Stimulated activated CD4-positive, alpha-beta T cell treated with anti-CD3 and anti-CD28 coated beads, Interleukin-1b, Interleukin-23, amount 100 ng/mL, for 1 hour (primary cell): ENCODE measurements at places on chromosomes 5 and 9.

DNA sequence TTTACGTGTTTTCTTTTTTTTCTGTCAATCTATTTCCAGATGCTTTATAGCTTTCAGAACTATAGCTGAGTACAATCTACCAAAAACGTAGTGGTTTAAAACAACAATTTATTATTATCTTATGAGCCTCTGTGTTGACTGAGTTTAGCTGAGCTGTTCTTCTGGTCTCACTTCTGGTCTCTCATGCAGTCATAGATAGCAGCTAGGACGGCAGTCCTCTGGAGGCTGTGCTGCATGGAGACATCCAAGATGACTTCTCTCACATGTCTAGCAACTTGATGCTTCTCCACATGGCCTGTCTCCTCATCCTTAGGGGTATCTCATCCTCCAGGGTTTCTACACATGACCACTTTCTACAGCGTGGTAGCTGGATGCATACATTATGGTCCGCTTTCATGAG is 22.0 kb upstream of the RAD23B start:
- DNase-seq: no peak

- no peak for DNase-seq
Observed at GRCh38 chr5:142829801-142830220, 59.6 kb downstream of the ARHGAP26 start.

GRCh38 chr5:172642486-172642885 is 1.4 kb downstream of the NEURL1B start:
- DNase-seq: no peak

DNA sequence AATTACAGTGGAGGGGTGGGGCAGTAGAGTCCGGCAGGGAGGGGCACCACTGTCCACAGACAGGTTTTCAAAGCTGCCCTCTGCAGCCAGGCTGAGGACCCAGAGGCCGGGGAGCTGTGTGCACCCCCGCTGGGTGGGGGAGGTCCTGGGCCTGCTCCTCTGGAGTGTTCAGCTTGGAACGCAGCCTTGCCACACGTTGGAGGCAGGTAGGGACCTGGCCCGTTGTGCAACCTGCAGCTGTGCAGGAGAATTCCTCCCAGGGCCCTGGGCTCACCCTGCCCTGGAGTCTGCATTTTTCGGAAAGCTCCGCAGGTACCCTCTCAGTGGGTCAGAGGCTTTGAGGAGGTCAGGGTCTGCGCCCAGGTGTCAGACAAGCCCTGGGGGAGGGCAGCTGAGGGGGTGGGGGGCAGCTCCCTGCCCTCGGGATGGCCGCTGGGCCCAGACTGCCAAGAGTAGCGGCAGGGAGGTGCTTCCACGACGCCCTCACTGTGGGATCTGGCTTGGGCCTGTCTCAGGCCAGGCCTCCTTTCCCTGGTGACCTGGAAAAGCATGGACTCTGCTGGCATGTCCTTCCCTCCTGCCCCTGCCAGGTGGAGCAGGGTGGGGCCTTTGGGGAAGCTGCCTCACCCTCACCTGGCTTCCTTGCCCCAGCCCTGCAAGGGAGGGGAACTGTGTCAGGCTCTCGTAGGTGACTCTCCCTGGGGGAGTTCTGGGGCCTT is 29.5 kb downstream of the RXRA start:
- no peak for DNase-seq

- DNase-seq: no peak
Observed at GRCh38 chr5:22708770-22709328, 144.3 kb downstream of the CDH12 start.

- DNase-seq: no peak
Observed at GRCh38 chr9:96382175-96382574, 1.3 kb downstream of the SLC35D2 start.

- DNase-seq: no peak
Observed at GRCh38 chr5:82489683-82490082, 211.5 kb upstream of the RPS23 start.

GRCh38 chr9:36818965-36819870 is 214.8 kb downstream of the PAX5 start:
- no peak for DNase-seq

GRCh38 chr5:473551-474192 is 30.7 kb downstream of the EXOC3 start:
- DNase-seq: no peak

- no peak for DNase-seq
Observed at GRCh38 chr9:108816037-108816436, 39.7 kb downstream of the ACTL7B start.

GRCh38 chr9:94779693-94780290 is 53.3 kb downstream of the AOPEP start:
- DNase-seq: no peak

- no peak for DNase-seq
Observed at GRCh38 chr5:171419688-171420430, 412 bp downstream of the FGF18 start.

DNA sequence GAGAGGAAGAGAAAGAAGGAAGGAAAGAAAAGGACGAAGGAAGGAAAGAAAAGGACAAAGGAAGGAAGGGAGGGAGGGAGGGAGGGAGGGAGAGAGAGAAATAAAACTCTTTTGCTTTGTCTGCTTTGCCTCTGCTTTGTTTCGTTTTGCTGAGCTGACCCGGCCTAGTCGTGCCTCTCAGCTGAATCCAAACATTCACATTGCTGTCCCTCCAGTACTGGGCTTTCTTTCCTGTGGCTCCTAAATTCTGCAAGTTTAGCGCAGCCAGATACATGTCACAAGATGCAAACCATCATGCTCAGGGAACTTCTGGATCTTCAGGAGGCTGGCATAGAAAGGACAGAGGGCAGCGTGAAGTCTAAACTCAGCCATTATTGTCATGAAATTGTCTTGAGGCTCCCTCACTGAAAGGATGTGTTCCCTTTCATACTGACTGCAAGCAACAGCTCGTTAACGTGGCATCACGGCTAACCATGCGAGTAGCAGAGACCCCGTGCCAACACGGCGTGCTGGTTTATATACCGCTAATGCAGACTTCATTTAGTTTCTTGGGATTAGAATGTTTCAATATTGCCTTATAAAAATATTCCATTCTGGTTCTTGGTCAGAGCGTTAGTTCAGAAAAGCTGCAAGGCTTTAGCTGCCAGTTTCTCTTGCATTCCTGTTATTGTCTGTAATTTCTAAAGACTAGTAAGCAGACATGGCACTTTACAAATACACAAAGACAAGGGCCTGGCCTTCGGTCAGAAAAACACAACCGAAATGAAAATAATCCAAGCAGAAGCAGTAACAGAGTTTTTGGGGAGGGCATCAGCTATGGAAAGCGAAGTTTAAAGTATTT is 94.2 kb downstream of the TMEM174 start:
- DNase-seq: no peak

GRCh38 chr9:126704892-126705766 is 91.4 kb downstream of the LMX1B start:
- DNase-seq: peak; percentile 82

DNA sequence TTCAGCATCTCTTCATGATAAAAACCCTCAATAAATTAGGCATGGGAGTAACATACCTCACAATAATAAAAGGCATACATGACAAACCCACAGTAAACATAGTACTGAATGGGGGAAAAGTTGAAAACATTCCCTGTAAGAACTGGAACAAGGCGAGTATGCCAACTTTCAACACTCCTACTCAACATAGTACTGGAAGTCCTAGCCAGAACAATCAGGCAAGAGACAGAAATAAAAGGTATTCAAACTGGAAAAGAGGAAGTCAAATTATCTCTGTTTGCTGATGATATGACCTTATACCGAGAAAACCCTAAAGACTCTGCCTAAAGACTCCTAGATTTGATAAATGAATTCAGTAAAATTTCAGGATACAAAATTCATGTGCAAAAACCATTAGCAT is 167.6 kb downstream of the TMEM38B start:
- DNase-seq: no peak

GRCh38 chr5:132000677-132001453 is 10.6 kb downstream of the ACSL6 start:
- DNase-seq: no peak

DNA sequence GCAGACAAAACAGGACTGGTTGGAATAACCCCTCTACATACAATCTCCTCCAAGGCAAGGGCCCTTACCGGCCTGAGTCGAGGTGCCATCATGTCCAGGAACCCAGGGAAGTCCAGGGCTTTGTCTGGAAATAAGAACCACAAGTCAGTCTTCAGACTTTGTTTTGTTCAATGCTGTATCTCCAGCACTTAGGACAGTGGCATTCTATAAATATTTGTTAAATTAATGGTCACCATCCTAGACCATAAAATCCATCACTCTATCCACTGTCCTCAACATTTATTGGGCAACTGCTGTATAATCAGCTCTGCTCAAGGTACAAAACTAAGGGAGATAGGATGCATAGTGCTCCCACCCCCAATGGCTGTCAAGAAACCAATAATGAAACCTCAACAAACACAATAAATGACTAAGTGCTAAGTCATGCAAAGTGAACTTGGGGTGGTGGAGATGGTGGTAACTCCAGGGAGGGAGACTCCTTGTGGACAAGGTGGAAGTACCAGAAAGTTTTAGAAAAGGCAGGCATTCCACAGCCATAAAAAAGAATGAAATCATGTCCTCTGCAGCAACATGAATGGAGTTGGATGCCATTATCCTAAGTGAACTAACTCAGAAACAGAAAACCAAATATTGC is 5.0 kb downstream of the RELL2 start:
- no peak for DNase-seq

GRCh38 chr9:81431641-81432040 is 257.7 kb downstream of the TLE1 start:
- no peak for DNase-seq

GRCh38 chr5:138975098-138975847 is 100.1 kb upstream of the LRRTM2 start:
- no peak for DNase-seq

DNA sequence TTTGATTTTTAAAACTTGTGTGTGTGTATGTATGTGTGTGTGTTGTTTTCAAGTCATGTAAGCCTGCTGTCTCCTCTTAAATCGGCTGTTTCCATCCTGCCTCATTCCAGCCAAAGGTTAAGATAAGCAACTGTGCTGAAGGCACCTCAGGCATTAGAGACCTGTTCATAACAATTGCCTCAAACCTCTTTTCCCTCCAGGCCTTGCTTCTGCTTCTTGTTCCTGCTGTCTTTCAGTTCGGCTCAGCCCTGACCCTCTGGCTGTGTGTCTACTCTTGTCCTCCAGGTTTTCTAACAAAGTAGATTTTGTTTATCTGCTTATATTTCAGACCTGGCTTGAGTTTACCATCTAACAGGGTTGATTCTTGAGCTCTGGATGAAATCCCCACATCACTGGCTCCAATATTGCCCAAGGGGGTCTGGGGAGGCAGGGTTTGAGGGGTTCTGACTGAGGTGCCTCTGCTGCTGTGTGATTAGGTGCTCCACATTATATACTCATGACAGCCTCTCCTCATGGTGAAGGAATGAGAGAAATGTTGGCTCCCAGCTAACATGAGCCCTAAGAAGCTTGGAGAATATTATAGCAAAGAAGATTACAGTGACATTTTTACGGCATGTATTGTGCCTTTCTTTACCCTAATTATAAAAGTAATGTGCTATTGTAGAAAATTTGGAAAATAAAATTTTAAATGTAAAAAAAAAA is 229.7 kb upstream of the PIK3R1 start:
- DNase-seq: no peak

DNA sequence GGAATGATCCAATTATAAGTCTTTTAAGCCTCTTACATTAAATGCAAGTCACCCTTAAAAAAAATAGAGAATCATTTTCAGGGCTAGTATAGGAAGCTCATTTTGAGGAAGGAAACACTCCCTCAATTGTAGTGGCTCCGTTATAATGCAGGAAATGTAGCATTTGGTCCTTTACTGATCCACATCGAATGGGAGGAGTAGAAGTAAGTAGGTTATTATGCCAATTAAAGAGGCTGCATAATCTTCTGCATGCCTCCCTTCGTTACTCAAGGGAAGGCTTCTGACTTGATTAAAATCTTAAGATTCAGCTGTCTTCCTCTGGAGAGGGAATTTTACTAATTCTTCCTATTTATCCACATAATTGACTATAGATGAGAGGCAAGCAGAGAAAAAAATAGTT is 579.2 kb upstream of the COX7C start:
- no peak for DNase-seq

GRCh38 chr5:33937707-33938506 is 1.7 kb downstream of the RXFP3 start:
- DNase-seq: no peak

- no peak for DNase-seq
Observed at GRCh38 chr9:110426052-110426709, 88.5 kb upstream of the TXNDC8 start.

DNA sequence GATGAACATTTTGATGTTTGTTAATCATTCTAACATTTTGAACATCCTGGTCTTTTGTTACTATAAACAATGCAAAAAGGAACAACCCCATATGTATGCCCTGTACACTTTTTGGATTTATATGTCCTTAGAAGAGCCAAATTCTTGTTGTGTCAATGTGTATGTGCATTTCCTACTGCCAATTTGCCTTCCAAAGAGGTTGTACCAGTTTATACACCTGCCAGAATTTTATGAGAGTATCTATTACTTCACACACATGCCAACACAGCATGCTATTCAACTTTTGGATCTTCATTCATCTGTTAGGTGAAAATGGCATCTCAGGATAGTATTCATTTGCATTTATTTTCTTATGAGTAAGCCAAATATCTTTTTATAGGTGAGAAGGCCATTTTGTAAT is 162.0 kb upstream of the SEMA6A start:
- no peak for DNase-seq

- DNase-seq: no peak
Observed at GRCh38 chr5:153598099-153598498, 107.6 kb downstream of the GRIA1 start.

- no peak for DNase-seq
Observed at GRCh38 chr5:19855931-19856330, 132.1 kb downstream of the CDH18 start.

DNA sequence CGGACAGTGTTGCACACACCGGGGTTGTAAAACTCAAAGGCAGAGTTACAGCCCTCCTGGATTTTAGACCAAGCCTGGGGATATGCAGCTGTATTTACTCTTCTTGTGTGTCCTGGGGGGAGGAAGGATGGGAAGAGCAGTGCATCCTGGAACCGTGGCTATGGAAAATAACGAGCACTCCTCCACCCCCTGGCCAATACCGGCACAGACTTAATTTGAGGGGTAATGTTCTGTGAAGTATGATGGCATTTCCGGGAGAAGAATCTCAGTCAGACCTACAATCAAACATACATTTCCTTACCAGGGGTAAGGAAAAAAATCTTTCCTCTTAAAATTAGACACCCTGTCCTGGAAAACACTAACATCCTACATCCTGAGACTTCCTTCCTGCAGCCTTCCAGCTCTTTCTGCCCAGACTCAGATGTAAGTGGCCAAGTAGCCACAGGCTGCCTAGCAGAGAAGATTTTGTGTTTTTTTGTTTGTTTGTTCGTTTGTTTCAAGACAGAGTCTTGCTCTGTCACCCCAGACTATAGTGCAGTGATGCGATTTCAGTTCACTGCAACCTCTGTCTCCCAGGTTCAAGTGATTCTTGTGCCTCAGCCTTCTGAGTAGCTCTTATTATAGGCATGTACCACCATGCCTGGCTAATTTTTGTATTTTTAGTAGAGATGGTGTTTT is 11.0 kb upstream of the ERMP1 start:
- DNase-seq: no peak

DNA sequence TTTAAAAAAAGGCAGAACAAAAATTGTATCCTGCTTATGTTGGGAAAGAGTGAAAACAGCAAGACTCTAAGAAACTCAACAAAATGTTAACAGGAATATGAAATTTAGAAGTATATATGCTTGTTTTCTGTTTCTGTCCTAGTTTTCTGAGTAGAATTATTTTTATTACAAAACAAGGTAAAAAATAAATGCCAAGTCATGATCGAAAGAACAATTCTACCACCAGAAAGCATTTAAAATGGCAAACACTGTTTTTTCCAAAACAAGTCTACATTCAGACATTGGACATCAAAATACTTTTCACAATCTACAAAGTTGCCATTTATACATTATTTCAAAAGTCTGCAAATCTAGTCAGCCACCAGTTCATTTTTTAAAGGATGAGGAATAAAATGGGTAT is 102.6 kb downstream of the TLE1 start:
- DNase-seq: no peak
